ENCODE measurements at places on chromosomes 16 and 17. TPM values are rescaled to one million over a fixed set of nuclear protein-coding genes. Genes with fewer than 3 reads are reported as not detected.

CRK gene
- 55.3 TPM for total RNA-seq

GRCh38 chr17:2487306-2487705 is 24.4 kb downstream of the METTL16 start:
- peaks cover 2% of the 10 kb centered on the region for H3K4me1 ChIP-seq
- H3K27me3 ChIP-seq, result no peaks in the 10 kb centered on the region
- DNase-seq, result no peak
- no peak overlapping the region for H3K27ac ChIP-seq

- no peaks in the 10 kb centered on the region for H3K36me3 ChIP-seq
- peak; percentile 19 for DNase-seq
- no peaks in the 10 kb centered on the region for H3K4me1 ChIP-seq
- no peak overlapping the region for H3K4me3 ChIP-seq
- no peaks in the 10 kb centered on the region for H3K27me3 ChIP-seq
- H3K27ac ChIP-seq, result no peak overlapping the region
These were observed 27.7 kb downstream of the COTL1 start for GRCh38 chr16:84589975-84590719.

PROCA1 gene
- total RNA-seq, result 6.6 TPM

GRCh38 chr16:48546774-48547173 is 63.2 kb downstream of the N4BP1 start:
- DNase-seq, result no peak
- H3K4me1 ChIP-seq, result peaks cover 3% of the 10 kb centered on the region
- H3K4me3 ChIP-seq, result no peak overlapping the region
- no peak overlapping the region for H3K27ac ChIP-seq

DNA sequence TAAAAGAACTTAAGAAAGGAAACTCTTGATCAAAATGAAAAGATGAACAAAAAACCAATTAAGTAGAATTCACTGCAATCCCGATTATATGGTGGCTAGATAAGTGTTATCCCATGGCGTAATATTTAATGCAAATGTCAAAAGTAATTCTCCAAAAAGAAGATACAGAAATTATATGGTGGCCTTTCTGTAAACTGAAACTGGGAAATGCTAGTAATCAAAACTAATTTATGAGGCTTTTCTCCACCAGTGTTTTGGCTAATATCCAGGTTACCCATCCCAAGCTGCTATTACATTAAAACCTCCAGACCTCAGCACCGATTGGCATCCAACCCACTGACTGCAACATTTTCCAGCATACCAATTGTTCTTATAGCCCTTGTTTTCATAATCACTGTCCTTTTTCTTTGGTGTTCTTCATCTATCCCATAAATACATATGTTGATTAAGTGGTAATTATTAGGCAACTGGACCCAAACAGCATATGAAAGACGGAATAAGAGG is 77.2 kb upstream of the TNRC6A start:
- no peak for DNase-seq
- no peak overlapping the region for H3K27ac ChIP-seq
- H3K27me3 ChIP-seq, result no peaks in the 10 kb centered on the region
- H3K4me3 ChIP-seq, result no peak overlapping the region
- H3K36me3 ChIP-seq, result no peaks in the 10 kb centered on the region

DNA sequence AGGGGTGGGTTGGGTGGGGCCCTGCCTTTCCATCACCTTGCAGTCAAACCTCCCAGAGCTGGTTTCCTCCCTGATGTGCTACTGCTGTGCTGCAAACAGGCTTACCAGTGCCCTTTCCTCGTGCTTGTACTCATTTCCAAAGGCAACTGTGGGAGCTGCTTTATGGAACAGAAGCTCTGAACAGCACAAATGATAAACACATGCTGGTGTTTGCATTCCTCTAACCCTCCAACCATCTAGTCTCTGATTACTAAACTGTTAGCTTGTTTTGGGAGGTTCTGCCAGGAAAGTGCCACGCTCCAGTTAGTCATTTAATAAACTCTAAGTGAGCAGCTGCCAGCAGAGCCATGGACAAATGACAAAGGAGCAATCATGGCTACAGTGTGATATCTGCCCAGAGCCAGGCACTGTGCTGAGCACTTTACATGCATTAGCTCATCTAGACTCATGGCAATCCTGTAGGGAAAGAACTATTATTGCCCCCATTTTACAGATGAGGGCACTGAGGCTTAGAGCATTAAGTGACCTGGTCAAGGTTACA is 110.4 kb downstream of the VAT1L start:
- no peak for DNase-seq
- no peaks in the 10 kb centered on the region for H3K27me3 ChIP-seq
- no peak overlapping the region for H3K27ac ChIP-seq
- H3K36me3 ChIP-seq, result no peaks in the 10 kb centered on the region

PSMB3 gene
- 99.9 TPM for total RNA-seq

- H3K36me3 ChIP-seq, result no peaks in the 10 kb centered on the region
- H3K27ac ChIP-seq, result no peak overlapping the region
- no peak for DNase-seq
- no peaks in the 10 kb centered on the region for H3K27me3 ChIP-seq
These were observed 8.0 kb upstream of the STX4 start for GRCh38 chr16:31025339-31025738.

GRCh38 chr16:77043076-77043475 is 147.9 kb upstream of the MON1B start:
- H3K4me1 ChIP-seq, result no peaks in the 10 kb centered on the region
- no peak overlapping the region for H3K4me3 ChIP-seq
- DNase-seq, result no peak
- H3K36me3 ChIP-seq, result no peaks in the 10 kb centered on the region
- no peak overlapping the region for H3K27ac ChIP-seq

DNA sequence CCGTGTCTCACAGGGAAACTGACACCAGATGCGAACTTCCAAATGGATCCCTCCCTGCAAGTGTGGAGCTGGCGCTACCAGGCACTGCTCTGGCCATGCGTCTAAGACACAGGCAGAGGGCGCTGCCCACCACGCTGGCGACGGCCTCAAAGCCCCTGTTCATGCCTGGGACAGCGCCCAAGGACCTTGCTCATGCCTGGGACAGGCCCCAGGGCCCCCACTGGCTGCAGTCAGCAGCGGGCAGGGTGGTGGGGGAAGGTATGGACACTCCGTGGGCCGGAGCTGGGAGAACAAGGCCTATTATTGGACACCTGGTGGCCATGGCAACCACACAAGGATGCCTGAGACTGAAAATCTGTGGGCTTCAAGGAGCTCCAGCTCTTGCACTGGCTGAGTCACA is 8.8 kb downstream of the ZG16B start:
- no peak overlapping the region for H3K4me3 ChIP-seq
- no peaks in the 10 kb centered on the region for H3K36me3 ChIP-seq
- DNase-seq, result peak; percentile 66
- no peak overlapping the region for H3K27ac ChIP-seq
- H3K27me3 ChIP-seq, result no peaks in the 10 kb centered on the region

- H3K4me3 ChIP-seq, result no peak overlapping the region
These were observed 157.4 kb upstream of the CHMP6 start for GRCh38 chr17:80833952-80834892.

- no peaks in the 10 kb centered on the region for H3K27me3 ChIP-seq
- H3K36me3 ChIP-seq, result no peaks in the 10 kb centered on the region
- H3K4me1 ChIP-seq, result no peaks in the 10 kb centered on the region
These were observed 124.0 kb downstream of the SEC14L1 start for GRCh38 chr17:77264617-77265230.

- H3K4me3 ChIP-seq, result no peak overlapping the region
- H3K4me1 ChIP-seq, result no peaks in the 10 kb centered on the region
- DNase-seq, result no peak
- no peaks in the 10 kb centered on the region for H3K27me3 ChIP-seq
These were observed 387.3 kb downstream of the HS3ST3B1 start for GRCh38 chr17:14688134-14688533.

GRCh38 chr16:56726283-56726682 is 3.6 kb upstream of the NUP93 start:
- no peaks in the 10 kb centered on the region for H3K36me3 ChIP-seq
- H3K27ac ChIP-seq, result no peak overlapping the region
- no peaks in the 10 kb centered on the region for H3K27me3 ChIP-seq
- no peaks in the 10 kb centered on the region for H3K4me1 ChIP-seq
- H3K4me3 ChIP-seq, result no peak overlapping the region
- DNase-seq, result no peak

DNA sequence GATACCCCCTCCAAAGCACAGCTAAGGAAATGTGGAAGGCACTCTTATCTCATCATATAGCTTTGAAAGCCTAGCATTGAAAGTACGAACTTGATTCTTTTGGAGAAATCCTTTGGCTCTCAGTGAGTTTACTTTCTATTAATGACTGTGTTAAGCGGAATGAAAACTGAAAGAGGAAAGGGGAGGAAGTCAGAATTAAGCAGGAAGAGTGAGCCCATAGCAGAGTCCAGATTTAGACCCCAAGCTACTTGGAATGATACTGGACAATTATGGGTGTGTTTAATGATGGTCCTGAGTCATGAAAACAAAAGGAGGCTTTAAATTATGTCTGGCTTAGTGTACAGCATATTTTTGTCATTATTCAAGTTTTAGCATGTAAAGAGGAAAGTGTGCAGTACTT is 42.2 kb downstream of the TENT4B start:
- no peaks in the 10 kb centered on the region for H3K36me3 ChIP-seq
- peaks cover 5% of the 10 kb centered on the region for H3K4me1 ChIP-seq
- H3K27me3 ChIP-seq, result no peaks in the 10 kb centered on the region
- H3K27ac ChIP-seq, result no peak overlapping the region

GRCh38 chr16:8511464-8511863 is 78.8 kb downstream of the TMEM114 start:
- H3K4me1 ChIP-seq, result no peaks in the 10 kb centered on the region
- no peaks in the 10 kb centered on the region for H3K27me3 ChIP-seq
- no peak overlapping the region for H3K27ac ChIP-seq

DNA sequence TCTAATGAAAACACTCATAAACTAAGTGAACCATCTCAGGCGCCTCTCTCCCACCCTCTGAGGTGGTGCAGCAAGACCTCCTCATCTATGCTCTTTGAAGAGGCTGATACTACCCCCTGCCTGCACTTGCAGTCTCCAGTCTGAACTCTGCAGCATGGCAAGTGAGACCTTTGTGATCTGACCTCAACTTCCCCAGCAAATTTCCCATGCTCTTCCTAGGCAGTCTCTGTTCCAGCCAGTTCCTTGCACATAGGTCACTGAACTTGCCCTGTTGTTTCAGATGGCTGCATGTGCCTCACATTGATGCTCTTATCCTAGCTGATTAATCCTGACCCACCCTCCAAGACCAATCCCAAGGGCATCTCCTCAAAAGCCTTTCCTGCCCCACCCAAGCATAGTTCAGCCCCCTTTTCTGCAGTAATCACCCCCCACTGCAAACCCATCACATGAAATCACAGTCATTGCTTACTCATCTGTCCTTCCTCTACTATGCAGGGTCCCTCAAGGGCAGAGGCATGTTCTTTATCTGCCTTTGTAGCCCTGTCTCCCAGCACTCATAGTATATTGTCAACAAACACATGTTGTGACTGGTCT is 42.0 kb downstream of the TBX21 start:
- H3K36me3 ChIP-seq, result no peaks in the 10 kb centered on the region
- no peaks in the 10 kb centered on the region for H3K27me3 ChIP-seq
- H3K4me1 ChIP-seq, result no peaks in the 10 kb centered on the region
- H3K27ac ChIP-seq, result no peak overlapping the region

CD300A gene
- 10.4 TPM for total RNA-seq

- H3K27me3 ChIP-seq, result no peaks in the 10 kb centered on the region
- no peak for DNase-seq
- no peaks in the 10 kb centered on the region for H3K4me1 ChIP-seq
- no peak overlapping the region for H3K27ac ChIP-seq
These were observed 2274.7 kb downstream of the TP53TG3F start for GRCh38 chr16:35733971-35734702.

- H3K27me3 ChIP-seq, result no peaks in the 10 kb centered on the region
- no peaks in the 10 kb centered on the region for H3K4me1 ChIP-seq
- no peak overlapping the region for H3K4me3 ChIP-seq
- H3K36me3 ChIP-seq, result no peaks in the 10 kb centered on the region
- no peak for DNase-seq
These were observed 893 bp downstream of the IGSF6 start for GRCh38 chr16:21651515-21651914.

PIK3R5 gene
- 18.5 TPM for total RNA-seq

DNA sequence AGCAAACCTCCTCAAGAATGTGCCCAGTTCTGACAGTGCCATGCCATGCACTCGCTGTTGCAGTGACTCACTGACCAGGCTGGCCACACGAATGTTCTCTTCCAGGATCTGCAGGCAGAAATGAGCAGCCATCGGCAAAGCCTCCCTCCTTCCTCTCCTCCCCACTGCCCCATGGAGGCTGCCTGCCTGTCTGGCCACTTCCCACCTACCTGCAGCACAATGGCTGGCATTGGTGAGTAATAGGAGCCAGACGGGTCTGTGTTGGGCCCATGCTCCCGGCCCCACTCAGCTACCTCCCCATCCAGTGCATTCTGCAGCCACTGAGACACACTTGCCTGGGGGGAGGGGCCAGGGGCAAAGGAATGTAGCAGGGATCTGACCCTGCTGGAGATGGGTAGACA is 2.8 kb upstream of the MATCAP1 start:
- H3K4me3 ChIP-seq, result no peak overlapping the region
- H3K4me1 ChIP-seq, result no peaks in the 10 kb centered on the region
- H3K36me3 ChIP-seq, result no peaks in the 10 kb centered on the region
- no peak overlapping the region for H3K27ac ChIP-seq
- no peaks in the 10 kb centered on the region for H3K27me3 ChIP-seq

P2RX1 gene
- 4.7 TPM for total RNA-seq

IL32 gene
- total RNA-seq, result 30.2 TPM

PRAC1 gene
- not detected for total RNA-seq

- no peaks in the 10 kb centered on the region for H3K36me3 ChIP-seq
- H3K4me1 ChIP-seq, result no peaks in the 10 kb centered on the region
- no peak for DNase-seq
- no peaks in the 10 kb centered on the region for H3K27me3 ChIP-seq
- no peak overlapping the region for H3K27ac ChIP-seq
- H3K4me3 ChIP-seq, result no peak overlapping the region
These were observed 5.6 kb downstream of the CDH16 start for GRCh38 chr16:66913081-66913480.

GRIN2A gene
- 3.3 TPM for total RNA-seq

GRCh38 chr17:59558039-59558438 is 7.4 kb upstream of the DHX40 start:
- no peak overlapping the region for H3K27ac ChIP-seq
- H3K27me3 ChIP-seq, result no peaks in the 10 kb centered on the region
- no peak for DNase-seq
- H3K36me3 ChIP-seq, result no peaks in the 10 kb centered on the region
- H3K4me3 ChIP-seq, result no peak overlapping the region
- no peaks in the 10 kb centered on the region for H3K4me1 ChIP-seq

GRCh38 chr17:13646411-13646810 is 44.7 kb upstream of the HS3ST3A1 start:
- DNase-seq, result no peak
- no peaks in the 10 kb centered on the region for H3K36me3 ChIP-seq
- no peaks in the 10 kb centered on the region for H3K4me1 ChIP-seq
- no peaks in the 10 kb centered on the region for H3K27me3 ChIP-seq
- no peak overlapping the region for H3K27ac ChIP-seq
- H3K4me3 ChIP-seq, result no peak overlapping the region

MMD gene
- 13.9 TPM for total RNA-seq

ATP6V0C gene
- 119 TPM for total RNA-seq

GRCh38 chr17:29005936-29006511 is at the start of gene SEZ6:
TSS of gene SEZ6 (minus strand) at chr17:29006033. CDS start at chr17:29005869, 164 bp downstream.
- H3K27ac ChIP-seq, result no peak within 1 kb of the TSS
- no peaks in the 10 kb centered on the region for H3K36me3 ChIP-seq
- H3K4me1 ChIP-seq, result no peaks in the 10 kb centered on the region
- DNase-seq, result peak; percentile 78
- H3K27me3 ChIP-seq, result no peaks in the 10 kb centered on the region
- H3K4me3 ChIP-seq, result no peak within 1 kb of the TSS

- no peak overlapping the region for H3K27ac ChIP-seq
- no peaks in the 10 kb centered on the region for H3K4me1 ChIP-seq
- no peaks in the 10 kb centered on the region for H3K27me3 ChIP-seq
- DNase-seq, result no peak
These were observed 985 bp downstream of the SGSM2 start for GRCh38 chr17:2338315-2338657.
